ENCODE measurements at places on chromosomes 7 and 10.
A peak's percentile ranks its signal among the peaks of the same experiment; 100 is the strongest.

- no peak for ATAC-seq
Observed at GRCh38 chr7:80335511-80336231, 176.2 kb downstream of the GNAT3 start.

GRCh38 chr10:27525819-27526218 lies 21.7 kb downstream of the RAB18 start:
- ATAC-seq, result no peak

GRCh38 chr7:47506382-47507339 lies 75.2 kb downstream of the TNS3 start:
- no peak for ATAC-seq

- ATAC-seq, result peak; percentile 40
Observed at GRCh38 chr10:120735773-120736371, 115.3 kb upstream of the WDR11 start.

- no peak for ATAC-seq
Observed at GRCh38 chr7:150468241-150468640, 17.8 kb downstream of the GIMAP8 start.

GRCh38 chr10:99444383-99445045 lies 14.1 kb upstream of the GOT1 start:
- no peak for ATAC-seq

DNA sequence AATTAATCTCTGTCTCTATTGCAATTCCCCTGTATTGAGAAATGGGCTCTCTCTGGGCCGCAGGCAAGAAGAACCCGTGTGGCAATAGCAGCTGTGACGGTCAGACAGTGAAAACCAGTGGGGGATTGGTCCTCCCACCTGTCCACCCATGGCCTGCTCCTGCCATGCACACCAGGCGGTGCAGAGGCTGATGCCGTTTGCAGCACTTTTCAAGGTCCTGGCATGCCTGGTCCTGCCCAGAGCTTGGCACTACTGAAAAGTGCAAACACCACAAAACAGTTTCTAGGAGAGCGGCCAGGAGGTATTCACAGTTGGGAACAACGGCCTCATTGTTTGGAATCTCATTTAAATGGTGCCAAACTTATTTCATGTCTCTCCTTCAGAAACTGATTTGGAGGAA lies 41.5 kb downstream of the PSPH start:
- peak; percentile 98 for ATAC-seq

DNA sequence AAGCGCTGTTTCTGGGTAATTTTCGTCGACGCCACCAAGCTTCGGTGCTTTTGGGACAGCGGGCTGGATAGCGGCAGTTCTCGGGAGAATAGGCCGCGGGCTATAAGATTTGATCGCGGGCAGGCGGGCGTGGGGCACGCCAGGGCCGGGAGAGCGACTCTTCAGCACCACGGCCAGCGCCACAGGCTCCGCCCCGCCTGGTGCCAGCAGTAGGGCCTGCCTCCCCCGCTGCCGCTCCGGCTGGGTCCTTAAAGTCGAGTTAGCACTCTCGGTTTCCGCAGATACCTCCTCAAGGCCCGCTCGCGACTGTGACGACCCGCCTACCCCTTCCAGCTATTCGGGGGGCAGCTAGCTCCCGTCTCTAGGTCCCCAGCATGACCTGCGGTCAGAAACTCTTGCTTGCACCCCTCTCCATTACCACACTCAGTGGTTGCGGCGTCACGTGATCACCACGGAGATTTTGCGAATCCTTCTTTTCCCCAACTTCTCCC lies 9.4 kb downstream of the NXPH1 start:
- no peak for ATAC-seq

GRCh38 chr10:88755753-88756152 lies 4.1 kb upstream of the LIPN start:
- ATAC-seq, result no peak

DNA sequence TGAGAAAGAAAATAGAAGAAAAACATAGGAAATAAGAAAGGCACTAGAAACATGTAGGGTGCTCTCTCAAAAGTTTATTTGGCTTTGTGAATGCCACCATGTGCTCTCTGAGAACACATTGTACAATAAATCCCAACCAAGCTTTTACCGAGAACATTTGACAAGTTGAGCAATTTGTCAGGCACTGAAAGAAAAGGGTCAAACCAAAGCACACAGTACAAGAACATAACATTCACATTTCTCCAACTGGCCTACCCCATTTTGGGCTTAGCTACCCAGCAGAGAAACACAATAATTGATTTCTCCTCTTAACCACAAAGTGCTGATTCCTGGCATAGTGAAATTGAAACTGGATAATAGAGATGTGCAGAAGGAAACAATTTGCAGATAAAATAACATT lies 69.2 kb upstream of the SLC39A12 start:
- ATAC-seq, result no peak

GRCh38 chr7:106059556-106059955 lies 52.6 kb downstream of the SYPL1 start:
- no peak for ATAC-seq

DNA sequence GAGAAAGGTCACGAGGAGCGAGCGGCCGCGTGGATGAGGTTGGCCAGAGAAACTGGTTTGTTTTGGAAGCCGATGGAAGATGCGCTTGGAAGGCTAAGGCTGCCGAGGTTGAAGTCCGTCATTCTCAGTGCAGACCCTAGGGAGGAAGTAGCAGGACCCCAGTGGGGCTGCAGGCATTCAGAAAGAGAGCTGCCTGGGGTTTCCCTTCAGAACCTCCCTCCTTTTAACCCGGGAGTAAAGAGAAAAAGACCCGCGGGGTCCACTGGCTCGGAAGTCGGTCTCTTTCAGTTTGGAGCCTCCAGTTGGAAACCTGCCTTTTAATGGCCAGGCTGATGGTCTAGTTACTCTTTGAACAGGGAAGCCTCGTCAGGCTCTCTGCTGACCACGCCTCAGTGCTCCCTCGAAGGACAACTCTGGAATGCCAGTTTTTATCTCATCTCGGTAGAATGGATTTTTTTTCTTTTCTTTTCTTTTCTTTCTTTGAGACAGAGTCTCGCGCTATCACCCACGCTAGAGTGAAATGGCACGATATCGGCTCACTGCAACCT lies 188.6 kb downstream of the CUX1 start:
- ATAC-seq, result no peak

DNA sequence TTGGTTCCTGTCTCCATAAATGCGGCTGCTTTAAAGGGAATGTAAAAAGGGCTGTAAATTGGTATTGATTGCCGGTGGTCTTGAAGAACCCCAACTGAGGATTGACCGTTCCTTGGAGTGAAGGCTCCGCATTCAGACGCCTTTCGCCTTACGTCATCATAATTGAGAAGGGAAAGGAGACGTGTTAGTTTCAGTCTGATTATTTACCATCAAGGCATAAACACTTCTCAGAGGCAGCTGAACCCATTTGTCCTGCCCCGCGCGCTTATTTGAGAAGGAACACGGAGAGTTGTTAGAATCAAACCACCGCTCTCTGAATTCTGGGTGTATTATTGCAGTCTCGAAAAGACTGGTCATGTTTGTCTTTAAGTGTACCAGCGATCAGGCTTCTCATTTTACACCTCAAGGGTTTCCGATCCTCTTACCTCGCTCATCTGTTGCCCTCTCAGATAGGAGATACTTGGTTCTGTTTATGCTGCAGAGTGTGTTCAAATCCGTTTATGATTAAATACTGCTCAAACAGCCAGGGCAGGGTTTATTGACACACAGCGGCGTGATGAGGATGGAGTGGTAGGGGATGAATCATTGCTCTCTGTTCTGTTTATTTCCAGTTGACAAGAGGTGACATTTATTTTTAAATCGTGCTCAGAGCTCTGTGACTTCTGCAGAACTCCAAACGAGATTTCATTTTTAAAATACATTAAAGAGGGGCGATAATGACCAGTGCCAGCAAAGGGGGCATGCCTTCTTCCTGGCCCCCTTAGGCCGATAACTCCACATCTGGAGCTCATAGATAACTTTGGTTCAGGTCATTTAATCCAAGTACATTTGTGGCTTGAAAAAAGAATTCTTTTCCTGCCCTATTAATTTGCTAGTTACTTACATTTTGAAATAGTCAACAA lies 30.4 kb downstream of the FOXK1 start:
- peak; percentile 33 for ATAC-seq

DNA sequence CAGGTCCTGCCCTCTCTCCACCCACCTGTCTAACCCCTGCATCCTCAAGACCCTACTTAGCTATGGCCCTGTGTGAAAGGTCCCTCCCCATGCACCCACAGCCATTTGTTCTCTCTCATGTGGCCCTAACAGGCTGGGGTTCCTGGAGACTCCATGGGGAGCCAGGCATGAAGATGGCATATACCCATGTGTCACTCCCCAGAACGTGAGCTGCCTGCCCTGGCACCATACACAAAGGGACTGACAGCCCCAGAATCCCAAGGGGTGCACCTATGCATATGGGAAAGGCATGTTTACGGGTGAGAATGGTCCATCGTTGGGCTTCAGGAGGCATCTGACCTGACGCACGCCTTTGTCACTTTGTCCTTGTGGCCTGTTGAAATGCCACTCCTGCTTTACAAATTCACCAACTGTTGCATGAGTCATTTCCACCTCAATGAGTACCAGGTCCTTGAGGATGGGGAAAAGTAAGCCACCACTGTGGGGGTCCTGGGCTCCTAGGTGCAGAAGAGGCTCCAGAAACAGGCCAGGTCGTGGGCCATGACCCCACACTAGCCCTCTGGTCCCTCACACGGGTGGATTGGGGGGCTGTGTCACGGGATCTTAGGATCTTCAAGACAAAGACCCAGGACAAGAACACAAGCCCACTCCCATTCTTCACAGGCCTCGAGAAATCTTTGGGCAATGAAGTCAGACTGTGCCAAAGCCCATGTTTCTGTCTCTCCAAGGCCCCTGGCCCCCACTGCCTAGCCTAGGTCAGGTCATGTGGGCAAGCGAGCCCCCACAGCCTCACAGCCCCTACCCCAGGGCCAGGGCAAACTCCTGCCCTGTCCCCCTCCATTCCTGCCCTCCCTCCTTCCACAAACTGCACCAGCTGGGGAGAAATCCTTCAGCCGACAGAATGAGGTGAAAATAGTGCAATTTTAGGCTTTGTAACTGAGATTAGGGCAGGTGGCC lies 8.6 kb downstream of the GPRIN2 start:
- ATAC-seq, result no peak

DNA sequence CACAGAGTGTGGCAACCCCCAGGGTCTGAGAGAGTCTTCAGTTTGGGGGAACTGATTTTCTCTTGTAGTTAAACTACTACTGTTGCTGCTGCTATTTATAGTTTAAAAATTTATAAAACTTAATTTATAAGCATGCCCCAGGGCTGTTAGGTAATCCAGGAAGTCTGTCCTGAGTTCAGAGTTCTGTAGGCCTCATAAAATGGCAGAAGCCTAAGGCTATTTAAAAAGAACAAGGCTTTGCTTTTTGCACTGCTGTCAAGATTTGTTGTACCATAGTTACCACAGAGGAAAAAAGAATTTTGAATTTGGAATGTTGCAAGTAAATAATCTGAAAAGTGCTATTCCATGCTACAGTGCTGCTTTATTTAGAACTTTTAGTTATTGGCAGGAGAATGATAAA lies 66.1 kb downstream of the AGK start:
- no peak for ATAC-seq

- no peak for ATAC-seq
Observed at GRCh38 chr10:128803790-128804189, 663.3 kb upstream of the MGMT start.

GRCh38 chr7:157501581-157501980 lies 164.8 kb downstream of the DNAJB6 start:
- no peak for ATAC-seq

DNA sequence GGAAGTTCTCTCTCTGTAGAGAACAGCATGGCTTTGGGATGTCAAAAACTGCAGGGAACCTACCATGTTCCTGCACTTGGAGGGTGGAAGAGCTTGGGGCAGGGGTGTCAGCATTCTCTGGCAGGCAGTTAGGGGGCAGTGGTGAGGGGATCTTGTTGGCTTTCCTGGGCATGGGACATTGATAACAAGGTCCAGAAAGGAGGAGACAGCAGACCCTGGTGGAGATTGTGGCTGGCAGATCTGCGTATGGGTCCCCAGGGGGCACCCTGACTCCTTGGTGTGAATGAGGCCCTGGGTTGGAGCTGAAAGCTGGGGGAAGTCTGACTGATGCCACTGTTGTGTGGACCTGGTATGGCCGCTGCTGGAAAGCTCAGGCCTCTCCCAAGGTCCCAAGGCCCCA lies 22.9 kb upstream of the CAMK2B start:
- no peak for ATAC-seq

GRCh38 chr7:82051601-82052000 lies 281.8 kb upstream of the HGF start:
- ATAC-seq, result no peak

DNA sequence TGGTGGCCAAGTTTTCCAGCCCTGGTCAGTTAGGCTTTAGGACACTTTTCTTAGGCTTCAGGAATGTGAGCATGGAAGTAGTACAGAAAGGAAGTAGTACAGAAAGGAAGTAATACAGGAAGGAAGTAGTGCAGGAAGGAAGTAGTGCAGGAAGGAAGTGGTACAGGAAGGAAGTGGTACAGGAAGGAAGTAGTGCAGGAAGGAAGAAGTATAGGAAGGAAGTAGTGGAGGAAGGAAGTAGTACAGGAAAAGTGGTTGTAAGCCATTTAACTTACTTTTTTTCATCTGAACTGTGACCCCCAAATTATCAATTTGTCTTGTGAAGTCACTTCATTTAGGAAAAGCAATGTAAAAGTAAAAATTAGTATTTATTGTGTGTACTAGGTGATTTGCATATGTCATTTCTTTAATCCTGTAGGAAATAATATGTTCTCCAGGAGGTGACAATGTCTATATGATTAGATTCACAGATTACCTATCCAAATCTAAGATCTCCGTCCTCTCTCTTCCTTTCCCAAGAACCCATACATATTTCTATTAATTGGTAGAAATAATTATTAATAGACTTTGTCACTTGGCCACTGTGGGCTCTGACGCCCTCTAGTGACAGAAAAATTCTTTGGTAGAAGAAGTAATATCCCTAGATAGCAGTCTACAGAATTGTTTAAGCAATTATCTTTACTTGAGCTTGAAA lies 3.9 kb upstream of the FAS start:
- no peak for ATAC-seq

- ATAC-seq, result no peak
Observed at GRCh38 chr10:76509446-76509845, 1078.0 kb downstream of the LRMDA start.

DNA sequence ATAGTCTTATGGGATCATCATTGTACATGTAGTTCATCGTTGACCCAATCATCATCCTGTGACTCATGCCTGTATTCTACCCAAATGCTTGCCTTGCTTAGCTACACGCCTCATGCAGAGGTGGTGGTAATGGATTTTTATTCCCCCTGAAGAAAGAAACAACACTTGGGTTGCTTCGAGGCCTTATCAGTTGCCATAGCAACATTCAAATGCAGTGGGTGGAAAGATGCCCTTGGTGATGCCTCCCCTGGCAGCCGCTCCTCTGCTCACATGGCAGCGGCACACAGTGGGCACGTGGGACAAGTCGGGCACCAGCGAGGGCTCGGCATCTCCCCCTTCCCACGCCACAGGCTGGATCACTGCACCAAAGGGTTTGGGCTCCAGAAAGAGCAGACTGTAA lies 54.0 kb upstream of the NMT2 start:
- ATAC-seq, result no peak

GRCh38 chr10:5184987-5185775 lies at the start of gene AKR1C8:
AKR1C8 (minus strand) TSS chr10:5185150; CDS start chr10:5185104, 46 bp downstream.
- ATAC-seq, result no peak

All from esophagus mucosa (tissue), 1 donor.